Stimulated activated CD4-positive, alpha-beta T cell treated with anti-CD3 and anti-CD28 coated beads, Interleukin-1b, Interleukin-23, amount 100 ng/mL, for 4 hours (primary cell): ENCODE measurements at places on chromosomes 7 and 10.

DNA sequence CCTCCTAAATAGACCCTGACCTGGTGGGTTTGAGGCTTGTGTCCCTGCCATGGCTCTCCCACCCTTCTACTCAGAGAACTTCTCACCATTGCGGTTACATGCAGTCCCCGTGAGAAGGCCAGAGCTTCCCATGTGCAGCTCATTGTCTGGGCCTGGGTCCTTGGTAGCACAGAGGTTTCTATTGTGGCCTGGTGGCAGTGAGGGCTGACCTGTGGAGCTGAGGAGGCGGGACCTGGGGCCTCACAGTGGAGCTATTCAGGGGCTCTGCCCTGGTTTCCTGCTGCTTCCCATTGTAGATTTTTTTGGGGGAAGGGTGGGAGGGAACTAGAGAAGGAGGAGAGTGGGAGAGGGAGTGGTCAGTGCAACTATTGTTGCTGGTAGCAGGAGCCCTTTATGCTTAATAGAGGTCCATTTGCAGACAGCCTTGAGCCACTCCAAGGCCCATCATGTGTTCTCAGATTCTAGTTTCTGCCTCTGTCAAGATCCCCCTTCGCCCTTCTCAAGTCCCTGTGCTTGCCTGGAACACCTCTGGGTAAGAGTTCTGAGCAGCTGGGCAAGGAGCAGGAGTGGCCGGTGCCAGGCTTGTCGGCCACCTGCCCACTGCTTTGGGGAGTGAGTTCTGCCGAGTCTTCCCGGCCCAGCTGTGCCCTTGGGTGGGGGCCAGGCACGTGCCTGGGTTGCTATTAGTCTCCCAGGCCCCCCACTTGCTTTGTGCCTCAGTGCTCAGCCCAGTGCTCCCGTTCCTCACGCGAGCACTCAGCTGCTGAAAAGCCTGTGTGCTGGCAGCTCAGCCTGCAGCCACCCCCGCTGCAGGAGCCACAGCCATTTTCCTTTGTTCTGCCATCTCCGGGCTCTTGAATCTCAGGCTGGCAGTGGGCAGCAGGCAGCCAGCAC, 10.7 kb downstream of the TSPAN14 start:
- DNase-seq: no peak

DNA sequence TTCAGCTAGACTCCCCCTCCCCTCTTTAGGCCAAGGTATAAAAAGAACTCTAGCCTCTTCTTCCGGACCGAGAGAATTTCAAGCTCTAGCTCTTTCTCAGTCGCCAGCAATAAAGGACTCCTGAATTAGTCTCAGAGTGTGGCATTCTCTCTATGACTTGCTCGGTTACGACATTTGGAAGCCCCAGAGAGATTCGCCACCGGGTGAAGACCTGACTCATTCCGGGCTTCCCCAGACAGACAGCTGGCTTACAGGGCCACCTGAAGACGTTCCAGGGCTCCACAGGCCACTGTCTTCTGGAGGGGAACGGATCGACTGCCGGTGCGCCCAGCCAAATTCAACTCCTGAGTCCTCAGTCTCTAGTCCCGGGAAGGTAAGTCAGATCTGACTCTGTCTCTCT, at the start of gene AKR1B15:
TSS of gene AKR1B15 (plus strand) at position 234 of the 400 bp plus-strand sequence. CDS start 15,510 bp downstream, outside the sequence.
- no peak for DNase-seq

DNA sequence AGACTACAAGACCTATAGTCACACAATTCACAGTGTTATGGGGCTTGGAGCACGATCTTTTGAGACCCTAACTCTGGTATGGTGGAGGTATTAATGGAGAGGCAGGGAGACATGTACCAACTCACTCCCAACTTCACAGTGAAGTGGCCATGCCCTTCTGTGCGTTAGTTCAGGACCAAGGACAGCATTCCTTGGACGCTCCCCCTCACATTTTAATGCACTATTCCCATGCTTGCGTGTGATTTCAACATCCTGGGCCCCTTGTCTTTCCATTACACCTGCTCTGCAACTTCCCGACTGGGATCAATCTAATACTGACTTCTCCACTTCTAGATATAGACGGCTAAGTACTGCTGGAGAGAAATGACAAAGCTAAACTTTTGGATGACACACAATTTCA, 72.7 kb downstream of the PLCE1 start:
- DNase-seq: no peak

GRCh38 chr7:100744605-100745004, 11.2 kb downstream of the ZAN start:
- no peak for DNase-seq

- DNase-seq: no peak
Measured at GRCh38 chr10:581776-582330, 107.6 kb downstream of the DIP2C start.

DNA sequence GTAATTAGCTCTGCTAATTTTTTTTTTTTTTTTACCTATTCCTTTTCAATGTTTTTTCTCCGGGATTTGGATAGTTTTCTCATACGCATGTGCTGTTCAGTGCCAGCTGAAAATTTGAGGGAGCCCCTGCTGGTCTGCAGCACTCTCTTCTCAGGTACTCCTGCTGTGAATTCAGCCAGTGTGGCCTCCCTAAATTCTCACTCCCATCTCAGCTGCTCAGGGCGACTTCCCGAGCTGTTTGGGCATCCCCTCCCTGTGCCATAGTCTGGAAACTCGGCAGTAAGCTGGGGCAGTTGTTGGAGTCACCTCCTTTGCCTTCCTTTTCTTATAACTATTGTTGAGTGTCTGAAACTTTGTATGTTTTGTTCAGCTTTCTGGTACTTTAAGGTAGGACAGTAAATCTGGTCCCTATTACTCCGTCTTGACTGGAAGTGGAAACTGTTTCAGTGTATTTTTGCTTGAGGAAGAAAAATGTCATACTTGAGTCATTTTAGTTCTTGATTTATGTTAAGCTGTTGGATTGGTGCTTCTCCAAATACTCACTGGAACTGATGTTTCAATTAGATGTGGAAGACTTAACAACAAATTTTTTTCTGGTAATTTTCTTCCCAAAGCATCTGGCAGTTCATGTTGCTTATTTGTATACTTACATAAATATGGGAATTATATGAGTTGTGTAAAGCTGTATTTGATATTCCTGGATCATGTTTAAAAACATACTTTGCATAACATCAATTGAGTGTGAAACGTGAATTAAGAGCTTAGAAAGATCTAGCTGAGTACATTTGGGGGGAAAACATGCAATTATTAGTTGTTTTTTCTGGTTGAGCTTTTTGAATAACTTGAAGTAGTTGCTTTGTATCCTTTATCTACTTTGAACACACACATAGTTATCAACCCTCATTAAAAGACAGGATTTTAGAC, 33.7 kb downstream of the MINPP1 start:
- DNase-seq: no peak

DNA sequence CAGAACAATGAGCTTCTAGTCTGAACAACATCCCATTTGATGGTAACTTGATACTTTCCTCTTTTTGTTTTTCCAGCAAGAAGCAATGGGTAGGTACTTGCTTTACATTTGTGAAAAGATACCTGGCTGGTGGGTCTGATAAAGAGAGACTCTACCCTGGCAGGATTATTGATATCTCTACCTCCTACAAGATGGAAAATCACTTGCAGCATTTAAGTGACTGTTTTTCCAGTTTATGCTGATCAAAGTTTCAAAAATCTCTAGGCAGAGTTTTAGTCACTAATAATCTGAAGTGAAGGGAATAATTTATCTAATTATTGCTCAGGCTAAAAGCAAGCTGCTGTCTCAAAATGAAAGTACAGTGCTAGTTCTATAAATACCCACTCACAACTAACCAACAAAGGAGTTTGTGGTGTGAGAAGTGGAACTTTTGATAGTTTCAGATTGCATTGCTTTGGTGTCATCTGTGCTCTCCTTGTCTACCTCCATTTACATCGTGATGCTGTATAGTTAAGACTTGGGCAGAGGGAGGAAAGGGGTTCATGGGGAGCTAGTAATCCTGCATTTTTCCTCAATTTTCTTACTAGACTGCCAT, 86.0 kb upstream of the ANKRD1 start:
- no peak for DNase-seq

DNA sequence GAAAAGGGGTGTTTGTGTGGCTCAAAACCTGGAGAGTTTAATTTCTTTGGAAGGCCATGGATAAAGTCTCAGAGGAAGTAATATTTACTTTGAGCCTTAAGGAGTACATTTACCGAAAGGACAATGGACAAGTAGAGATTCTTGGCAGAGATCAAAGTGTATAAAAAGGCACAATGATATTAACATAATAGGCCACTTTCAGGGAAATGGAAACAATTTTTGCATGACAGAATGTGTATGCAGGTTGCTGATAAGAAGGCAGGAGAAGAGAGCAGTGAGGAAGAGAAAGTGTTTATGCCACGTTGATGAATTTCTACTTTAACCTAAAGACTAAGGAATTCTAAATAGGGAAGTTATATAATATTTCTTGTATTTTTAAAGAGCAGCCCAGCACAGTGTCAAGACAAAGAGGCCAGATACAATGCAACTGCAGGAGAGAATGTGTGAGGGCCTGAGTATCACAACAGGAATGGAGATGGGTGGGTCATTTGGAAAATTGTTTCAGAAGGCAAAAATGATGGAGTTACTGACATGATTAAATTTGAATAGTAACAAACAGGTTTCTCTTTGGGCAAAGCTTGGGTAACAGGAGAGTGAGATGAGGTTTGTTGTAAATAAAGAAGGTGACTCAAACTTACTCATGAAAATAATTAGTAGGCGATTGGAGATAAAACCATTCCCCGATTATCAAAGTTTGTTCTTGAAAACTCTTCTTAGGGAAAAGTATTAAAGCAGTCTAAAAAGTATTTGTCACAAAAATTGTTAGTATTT, 84.1 kb downstream of the THSD7A start:
- DNase-seq: no peak

GRCh38 chr10:12198156-12198555, 2.2 kb downstream of the CDC123 start:
- no peak for DNase-seq

GRCh38 chr7:50662996-50663395, 97.8 kb upstream of the DDC start:
- DNase-seq: no peak

- DNase-seq: no peak
Measured at GRCh38 chr7:88357781-88358525, 51.3 kb upstream of the STEAP4 start.

- DNase-seq: no peak
Measured at GRCh38 chr10:71747039-71747531, 26.2 kb downstream of the VSIR start.

- no peak for DNase-seq
Measured at GRCh38 chr7:38283809-38284208, 10.4 kb upstream of the TARP start.

GRCh38 chr10:77756319-77757232, 119.0 kb upstream of the KCNMA1 start:
- DNase-seq: no peak

DNA sequence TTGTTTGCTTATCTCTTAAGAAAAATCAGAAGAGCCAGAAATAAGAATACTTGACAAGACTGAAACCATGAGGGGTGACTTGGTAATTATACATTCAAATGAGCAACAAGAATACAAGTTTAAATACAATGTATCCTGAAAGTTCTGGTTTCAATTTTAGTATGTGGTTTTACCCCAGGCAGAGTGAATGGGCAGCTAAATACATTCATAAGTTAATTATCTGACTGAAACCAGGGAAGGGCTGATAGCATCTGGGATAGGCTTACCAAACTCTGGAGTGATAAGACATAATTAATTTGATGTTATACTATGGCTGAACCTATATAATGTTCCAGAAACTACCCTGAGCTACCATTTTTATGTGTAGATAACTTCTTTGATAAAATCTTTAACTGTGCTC, 252.2 kb upstream of the PLXNA4 start:
- no peak for DNase-seq

- no peak for DNase-seq
Measured at GRCh38 chr10:14356921-14357320, 26.2 kb upstream of the FRMD4A start.

GRCh38 chr10:33807531-33808359, 473.3 kb upstream of the NRP1 start:
- DNase-seq: no peak

DNA sequence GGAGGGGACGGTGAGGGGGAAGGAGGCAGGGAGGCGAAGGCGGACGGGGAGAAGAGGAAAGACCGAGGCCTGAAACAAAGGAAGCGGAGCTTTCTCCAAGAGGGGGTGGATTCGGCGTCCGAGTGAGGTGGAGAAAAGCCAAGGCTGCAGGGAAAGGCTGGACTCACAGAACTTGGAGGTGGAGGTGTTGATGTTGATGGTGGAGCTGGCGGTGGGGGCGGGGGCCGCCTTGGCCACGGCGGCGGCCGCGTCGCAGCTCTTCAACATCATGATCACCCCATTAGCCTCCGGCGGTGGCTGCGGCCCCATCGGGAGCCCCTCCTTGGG, 578 bp downstream of the CACUL1 start:
- DNase-seq: no peak

DNA sequence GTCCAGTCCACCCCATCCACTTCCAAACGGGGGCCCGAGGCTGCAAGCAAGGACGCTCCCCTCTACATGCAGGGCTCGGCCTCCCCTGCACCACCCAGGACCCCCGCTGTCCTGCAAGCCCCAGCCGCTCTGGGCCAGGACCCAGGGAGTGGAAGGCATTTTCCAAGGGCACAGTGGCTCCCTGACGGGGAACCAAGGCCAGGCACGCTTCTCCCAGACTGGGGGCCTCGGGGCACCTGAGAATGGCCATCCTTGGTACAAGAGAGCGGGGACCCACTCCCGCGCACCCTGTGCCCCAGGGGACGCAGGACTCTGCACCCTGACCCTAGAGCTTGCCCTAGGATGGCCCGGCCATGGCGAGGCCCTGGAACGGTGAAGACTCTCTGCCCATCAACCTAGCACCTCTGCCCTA, 545 bp upstream of the AKR1E2 start:
- DNase-seq: no peak

- DNase-seq: no peak
Measured at GRCh38 chr7:66630531-66630930, 1.9 kb downstream of the KCTD7 start.

DNA sequence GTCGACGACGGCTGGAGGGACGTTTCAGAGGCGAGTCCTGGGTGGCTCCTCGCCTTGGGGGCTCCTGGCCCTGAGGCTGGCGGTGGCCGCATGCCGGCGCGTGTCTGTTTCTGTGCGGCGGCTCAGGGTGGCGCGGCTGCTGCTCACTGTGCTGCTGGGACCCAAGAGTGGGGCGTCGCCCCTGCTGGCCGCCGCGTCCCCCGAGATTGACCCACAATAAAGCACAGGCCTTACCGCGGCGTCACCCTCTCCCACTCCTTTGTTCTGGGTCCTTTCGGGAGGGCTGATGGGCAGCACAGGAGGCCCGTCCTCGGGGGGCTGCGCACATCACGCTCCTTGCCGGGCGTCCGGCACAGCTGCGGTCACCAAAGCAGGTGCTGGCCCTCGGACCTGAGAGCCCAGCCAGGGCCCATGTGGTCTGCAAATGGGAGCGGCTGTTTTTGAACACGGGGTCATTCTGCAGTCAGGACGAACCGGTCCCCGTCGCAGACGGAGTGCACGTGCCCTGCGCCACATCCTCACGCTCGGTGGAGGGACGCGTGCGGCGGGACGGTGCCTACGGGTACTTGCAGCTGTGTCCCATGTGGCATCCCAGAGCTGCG, 19.2 kb downstream of the GET4 start:
- DNase-seq: no peak

- DNase-seq: no peak
Measured at GRCh38 chr10:90819911-90820310, 37.9 kb downstream of the HTR7 start.
